ENCODE measurements at places on chromosomes 6 and 20.

GRCh38 chr6:104229057-104229456 lies 630.7 kb downstream of the HACE1 start:
- no peak for DNase-seq

DNA sequence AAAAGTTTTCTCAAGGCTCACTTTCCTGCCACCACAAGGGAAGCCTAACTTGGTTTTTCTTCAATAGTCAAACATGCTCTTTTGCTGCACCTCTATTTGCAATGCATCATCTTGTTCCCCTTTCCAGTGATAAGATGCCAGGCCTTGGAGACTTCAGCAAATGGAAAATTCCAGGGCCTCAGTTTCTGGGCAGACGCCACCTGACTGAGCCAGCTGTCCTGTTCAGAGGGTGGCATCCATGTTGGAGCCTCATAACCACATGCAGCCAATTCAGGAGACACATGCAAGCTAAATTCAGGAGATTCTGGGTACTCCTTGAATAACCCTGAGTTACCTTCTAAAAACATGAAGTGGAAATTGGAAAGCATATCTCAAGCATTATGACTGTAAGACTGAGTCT lies 285.6 kb upstream of the RNF24 start:
- no peak for DNase-seq

GRCh38 chr6:88982720-88983119 lies 19.3 kb upstream of the RNGTT start:
- DNase-seq = no peak

DNA sequence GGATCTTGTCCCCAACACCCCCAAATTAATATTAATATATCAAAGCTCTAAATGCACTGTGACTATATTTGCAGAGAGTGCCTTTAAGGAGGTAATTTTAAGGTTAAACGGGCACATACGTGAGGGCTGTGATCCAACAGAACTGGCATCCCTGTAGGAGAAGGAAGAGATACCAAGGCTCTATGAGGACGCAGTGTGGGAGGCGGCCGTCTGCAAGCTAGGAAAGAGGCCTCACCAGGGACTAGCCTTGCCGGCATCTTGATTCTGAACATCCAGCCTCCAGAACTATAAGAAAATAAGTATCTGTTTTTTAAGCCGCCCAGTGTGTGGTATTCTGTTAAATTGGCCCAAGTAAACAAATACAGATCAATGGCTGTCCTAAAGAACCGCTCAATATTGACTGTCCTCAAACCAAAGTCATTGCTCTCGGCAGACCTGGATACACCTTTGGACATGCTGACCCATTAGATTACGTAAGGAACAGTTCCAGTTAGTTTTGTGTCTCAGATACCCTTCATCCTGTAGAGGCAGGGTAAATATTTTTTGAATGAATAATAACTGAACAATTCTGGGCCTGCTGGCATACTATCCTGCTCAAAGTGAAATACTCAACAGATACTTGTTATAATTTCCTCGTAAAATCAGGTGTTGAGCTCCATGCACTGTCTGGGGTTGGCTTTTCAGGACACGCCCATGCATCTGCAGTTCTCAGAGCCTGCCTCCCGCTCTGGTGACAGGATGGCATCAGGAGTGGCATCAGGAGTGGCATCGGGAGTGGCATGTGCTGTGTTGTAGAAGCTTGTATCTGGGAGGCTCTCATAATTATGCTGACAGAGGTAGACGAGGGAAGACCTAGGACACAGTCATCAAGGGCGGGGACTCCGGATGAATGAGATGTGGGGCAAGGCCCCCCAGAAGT lies 6.3 kb downstream of the PRR18 start:
- no peak for DNase-seq

DNA sequence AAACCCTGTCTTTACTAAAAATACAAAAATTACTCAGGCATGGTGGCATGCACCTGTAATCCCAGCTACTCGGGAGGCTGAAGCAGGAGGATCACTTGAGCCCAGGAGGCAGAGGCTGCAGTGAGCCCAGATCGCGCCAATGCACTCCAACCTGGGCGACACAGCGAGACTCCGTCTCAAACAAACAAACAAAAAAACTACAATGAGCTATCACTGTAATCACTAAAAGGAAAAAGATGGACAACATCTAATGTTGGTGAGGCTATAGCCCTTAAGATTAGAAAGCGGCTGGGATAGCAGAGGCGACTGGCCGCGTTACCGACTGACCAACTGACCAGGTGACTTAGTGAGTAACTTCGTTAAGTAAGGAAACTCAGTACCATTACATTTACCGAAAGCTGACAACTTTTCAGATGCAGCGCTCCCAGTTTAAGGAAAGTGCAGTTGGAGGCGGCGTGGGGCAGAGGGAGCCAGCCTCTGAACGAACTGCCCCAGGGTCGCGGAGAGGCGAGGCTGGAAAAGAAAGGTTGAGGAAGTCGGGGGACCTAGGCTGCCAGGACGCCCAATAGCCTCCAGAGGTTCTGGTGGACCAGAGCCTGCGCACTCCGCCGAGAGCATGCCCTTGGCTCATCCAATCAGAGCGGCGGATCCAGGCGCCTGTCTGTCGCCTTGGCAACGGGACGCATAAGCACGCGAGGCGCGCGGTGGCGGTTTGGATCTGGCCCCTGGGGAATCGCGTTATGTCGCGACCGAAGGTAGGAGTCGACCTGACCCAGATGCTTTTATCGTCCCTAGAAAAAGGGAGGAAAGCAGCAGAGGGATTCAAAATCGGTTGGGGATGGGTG lies 8.9 kb downstream of the TTLL9 start:
- peak; percentile 52 for DNase-seq

DNA sequence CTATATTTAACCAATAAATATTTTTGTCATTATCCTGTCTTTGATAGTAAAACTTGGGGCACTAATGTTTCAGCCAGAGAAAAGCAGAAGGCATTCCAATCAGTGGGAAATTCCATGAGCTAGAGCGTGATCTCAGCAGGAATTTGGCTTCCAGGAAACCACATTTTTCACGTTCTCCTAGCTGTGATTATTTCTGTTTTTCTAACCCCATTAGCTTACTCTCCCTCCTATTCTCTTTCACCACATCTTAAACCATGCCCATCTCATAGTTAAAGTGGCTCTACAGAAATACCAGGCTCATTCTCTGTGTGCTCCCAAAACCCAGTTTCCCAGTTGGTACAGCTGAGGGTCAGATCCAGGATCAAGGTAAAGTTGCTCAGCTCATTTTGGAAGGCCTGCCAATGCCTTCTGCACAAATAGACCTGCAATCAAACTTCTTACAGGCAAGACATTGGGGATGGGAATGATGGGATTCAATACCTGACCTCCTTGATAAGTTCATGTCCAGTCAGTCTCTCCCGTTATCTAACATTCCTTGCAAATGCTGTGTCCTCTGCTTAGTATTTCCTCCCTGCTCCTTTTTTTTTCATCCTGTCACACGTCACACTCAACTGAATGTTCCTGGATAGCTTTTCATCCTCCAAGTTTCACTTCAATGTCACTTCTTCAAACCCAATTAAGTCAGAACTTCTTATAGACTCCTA lies 33.1 kb upstream of the TMEM30A start:
- DNase-seq = no peak

DNA sequence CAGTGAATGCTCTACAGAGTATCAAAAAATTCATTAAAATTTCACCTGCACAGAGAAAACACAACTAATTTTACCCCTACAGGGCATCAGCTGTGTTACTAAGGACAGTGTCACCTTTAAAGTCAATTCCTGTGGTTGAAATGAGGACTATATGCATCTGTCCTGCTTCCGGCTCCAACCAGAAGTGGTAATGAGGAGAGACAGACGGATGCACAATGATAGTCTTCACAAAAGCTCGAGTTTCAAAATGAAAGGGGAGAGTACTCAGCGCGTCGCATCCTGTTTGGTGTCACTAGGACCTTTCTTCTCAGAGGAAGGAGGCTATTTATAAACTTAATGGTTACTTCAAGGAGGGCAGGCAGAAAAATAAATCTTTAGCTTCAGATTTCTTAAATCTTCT lies 86.5 kb downstream of the LYRM4 start:
- DNase-seq = no peak

GRCh38 chr6:2916158-2916925 lies 13.2 kb upstream of the SERPINB9 start:
- DNase-seq = no peak

All from cortex of kidney (tissue), 1 donor.